ACHN (cell line): ENCODE measurements at places on chromosomes 4 and X.

DNA sequence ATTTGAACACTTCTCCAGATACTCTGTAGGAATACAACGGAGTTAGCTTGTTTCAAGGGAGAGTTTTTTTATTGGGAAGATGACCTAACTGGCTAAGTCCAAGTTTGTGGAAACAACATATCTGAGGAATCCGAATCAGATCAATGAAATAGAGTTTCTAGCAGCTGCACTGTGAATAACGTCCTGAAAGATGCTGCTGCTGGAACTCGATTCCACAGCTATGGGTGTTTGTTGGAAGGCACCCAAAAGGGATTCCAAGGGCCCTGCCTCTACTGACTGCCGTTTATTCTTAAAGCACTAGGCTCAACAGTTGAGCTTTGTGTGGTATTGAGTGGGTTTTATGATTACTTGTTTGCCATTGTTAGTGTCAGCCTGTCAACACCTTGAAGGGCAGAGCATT lies 6.6 kb upstream of the GBA3 start:
- no peak for DNase-seq

DNA sequence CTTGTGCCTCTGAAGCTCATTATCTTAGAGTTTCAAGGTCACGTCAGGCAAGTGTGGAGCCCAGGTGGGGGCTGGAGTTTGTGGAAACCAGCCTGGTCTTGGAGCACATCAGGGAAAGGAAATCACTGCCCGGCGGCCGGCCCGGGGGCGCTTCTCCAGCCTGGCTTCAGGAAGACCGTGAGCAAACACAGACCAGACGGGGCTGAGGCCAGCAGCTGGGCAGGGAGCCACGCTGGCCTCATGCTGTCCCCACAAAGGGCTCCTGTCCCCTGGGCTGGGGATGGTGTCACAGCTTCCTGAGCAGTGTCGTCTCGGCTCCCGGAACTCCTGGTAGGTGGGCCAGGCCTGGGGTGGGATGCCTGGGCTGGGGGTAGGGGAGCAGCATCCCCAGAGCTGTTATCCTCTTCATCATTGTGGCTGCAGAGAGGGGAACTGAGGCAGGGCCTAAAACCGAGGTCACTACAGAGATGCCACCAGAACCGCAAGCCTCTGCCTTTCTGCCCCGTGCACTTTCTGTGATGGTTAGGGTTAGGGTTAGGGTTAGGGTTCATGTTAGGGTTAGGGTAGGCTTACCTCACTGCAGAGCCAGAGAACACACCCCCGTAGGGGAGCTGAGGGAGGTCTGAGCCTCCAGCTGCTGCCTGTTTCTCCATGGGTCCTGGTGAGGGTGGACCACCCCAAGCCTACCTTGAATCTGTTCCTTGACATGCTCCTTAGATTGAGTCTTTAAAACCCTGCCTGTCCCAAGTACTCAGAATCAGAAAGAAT lies 77.5 kb downstream of the HTRA3 start:
- no peak for DNase-seq

DNA sequence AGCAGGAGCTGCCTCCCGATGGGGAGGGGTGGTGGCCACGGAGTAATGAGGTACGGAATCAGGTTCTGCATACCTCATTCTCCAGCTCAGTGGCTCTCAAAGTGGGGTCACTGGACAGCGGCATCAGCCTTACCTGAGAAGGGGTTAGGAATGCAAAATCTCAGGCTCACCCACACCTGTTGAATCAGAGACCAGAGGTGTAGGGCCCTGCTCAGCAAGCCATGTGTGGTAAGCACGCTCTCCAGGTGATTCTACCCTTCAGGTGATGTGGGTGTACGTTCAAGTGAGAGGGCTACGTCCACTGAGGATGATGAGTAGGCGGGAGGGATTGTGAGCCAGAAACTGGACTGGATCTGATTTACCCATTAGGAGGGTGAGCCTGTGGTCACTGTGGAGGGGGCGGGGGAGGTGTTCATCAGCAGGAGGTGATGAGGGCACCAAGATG lies 65.8 kb downstream of the ANAPC4 start:
- DNase-seq, result no peak

DNA sequence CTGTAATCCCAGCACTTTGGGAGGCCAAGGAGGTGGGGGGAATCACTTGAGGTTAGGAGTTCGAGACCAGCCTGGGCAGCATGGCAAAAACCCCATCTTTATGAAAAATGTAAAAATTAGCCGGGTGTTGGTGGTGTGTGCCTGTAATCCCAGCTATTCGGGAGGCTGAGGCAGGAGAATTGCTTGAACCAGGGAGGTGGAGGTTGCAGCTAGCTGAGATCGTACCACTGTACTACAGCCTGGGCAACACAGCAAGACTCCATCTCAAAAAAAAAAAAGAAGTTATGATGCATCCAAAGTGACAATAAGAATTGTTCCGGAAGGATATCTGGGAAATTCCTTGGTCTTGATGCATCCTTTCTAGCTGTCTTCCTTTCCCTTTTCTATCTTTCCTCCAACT lies 7.3 kb downstream of the NOCT start:
- no peak for DNase-seq

- no peak for DNase-seq
Measured at GRCh38 chr4:110142461-110142860, 56.0 kb downstream of the ELOVL6 start.

GRCh38 chr4:27514711-27515110 lies 654.1 kb downstream of the STIM2 start:
- no peak for DNase-seq

GRCh38 chr4:28432348-28433025 lies 1571.8 kb downstream of the STIM2 start:
- no peak for DNase-seq
